ENCODE measurements at places on chromosomes 1 and 21.

GRCh38 chr1:209420276-209420675 lies 163.2 kb upstream of the CAMK1G start:
- no peak for DNase-seq

GRCh38 chr1:182739545-182739944 lies 50.0 kb upstream of the NPL start:
- no peak for DNase-seq

GRCh38 chr21:15495965-15496364 lies 233.8 kb upstream of the USP25 start:
- DNase-seq: no peak

GRCh38 chr1:49319426-49319963 lies 542.8 kb upstream of the BEND5 start:
- no peak for DNase-seq

DNA sequence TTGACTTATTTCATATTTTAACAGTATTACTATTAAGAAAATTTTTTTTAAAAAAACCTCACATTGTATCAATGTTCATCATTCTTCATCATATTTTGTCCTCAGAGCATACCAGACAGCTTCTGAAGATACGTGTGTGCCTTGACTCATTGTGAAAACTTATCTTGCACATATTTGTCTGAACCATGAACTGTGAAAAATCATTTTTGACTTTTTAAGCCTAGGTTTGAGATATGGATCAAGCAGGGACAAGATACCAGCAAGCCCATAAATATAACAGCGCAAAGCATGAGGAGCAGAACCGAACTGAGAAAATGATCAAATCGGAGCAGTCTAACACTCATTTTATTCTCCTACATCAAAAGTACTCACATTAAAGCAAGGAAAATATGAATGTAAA lies 506.0 kb downstream of the BRINP3 start:
- DNase-seq: no peak

DNA sequence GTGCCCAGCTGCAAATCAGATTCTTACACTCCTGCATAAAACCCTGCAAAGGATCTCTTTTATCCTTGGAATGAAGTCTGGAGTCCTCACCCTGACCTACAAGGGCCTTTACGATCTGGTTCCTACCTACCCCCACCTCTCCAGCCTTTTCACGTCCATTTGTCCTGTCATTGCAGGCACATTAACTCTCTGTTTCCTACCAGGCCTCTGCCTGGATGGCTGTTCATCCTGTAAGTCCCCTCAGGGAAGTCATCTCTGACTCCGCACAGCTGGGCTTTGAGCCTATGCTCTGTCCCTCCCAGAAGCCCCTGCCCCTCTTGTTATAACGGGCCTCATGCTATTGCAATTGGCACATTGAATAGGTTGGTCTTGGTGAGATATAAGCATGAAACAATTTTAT lies 96.8 kb upstream of the USP24 start:
- DNase-seq: no peak

- DNase-seq: no peak
Measured at GRCh38 chr1:187665483-187665882, 836.7 kb downstream of the PLA2G4A start.

- DNase-seq: no peak
Measured at GRCh38 chr1:19758227-19758830, 41.4 kb downstream of the TMCO4 start.
